ENCODE measurements at places on chromosomes 3 and 15. TPM values are rescaled to one million over a fixed set of nuclear protein-coding genes. Genes with fewer than 3 reads are reported as not detected.

Gene TMCO5A
- total RNA-seq: not detected

DNA sequence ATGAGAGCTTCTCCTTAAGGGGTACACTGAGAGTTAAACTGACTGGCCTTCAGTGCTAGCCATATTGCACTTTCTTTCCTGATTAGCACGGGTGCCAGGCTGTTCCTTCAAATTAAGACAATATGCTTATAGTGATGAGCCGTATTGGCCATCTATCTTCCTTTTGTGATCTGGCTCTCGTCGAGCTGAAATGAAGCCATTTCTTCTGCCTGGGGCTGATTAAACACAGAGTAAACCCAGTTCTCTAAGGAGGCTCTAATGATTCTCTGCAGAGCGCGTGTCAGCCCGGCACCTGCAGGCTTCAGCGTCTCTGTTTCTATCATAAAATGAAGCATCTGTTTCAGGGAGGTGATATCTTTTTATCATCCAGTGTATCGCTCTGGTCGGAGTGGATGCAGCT, 107.5 kb upstream of the NR2F2 start:
- DNase-seq: no peak

Gene CMC1
- total RNA-seq: 3.5 TPM

- DNase-seq: no peak
Observed at GRCh38 chr3:78988324-78988723, 779.5 kb downstream of the ROBO1 start.

DNA sequence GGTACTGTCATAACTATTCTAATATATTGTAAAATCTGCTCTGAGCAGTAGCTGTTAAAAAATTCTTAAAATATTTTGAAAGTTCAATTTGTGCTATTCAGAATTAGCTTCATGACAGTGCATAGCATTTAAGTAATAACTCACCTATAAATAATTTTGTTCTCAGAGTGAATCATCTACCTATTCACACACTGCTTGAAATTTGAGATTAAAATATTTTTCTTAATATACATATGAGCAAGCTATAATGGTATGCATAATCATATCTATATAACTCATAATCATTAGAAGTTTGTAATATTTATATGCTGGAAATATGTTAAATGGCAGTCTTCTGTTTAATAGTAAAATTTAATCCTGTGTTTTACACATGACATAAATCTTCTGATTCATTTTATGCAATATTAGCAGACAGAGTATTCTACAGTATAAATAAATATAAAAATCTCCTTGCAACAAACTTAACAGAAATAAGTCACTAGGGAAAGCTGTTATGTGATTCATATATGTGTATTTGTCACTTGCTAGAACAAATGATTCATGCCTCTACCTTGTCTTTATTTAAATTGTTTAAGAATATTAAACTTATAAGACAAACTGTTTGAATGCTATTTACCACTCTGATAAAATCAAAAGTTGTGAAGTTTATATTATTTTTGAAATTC, 710.8 kb downstream of the PLOD2 start:
- DNase-seq: no peak

GRCh38 chr3:163632722-163633121, 1445.6 kb downstream of the SI start:
- DNase-seq: no peak

DNA sequence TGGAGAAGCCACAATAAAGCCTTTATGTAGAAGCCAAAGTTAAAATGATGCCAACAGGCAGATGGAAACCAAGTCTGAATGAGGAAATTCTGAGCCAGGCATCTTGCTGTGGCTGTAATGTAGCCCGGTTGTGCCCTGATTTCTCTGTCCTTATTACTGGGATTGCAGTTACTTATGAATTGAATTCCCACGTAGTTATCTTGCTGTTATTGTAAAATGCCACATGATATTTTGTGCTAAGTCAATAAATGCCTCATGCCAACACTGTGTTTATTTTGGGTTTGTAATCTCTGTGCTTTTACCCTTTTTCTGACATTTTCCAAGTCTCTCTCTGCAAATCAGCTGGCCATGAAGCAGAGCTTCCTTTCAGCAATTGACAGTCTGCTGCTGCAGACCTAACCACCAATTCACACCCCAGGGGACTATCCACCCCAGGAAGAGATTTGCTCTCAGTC, 486.1 kb upstream of the GOLIM4 start:
- DNase-seq: no peak

GRCh38 chr3:17645074-17645698, 97.2 kb downstream of the TBC1D5 start:
- DNase-seq: peak; percentile 81

Gene TMEM45A
- 9.0 TPM for total RNA-seq

DNA sequence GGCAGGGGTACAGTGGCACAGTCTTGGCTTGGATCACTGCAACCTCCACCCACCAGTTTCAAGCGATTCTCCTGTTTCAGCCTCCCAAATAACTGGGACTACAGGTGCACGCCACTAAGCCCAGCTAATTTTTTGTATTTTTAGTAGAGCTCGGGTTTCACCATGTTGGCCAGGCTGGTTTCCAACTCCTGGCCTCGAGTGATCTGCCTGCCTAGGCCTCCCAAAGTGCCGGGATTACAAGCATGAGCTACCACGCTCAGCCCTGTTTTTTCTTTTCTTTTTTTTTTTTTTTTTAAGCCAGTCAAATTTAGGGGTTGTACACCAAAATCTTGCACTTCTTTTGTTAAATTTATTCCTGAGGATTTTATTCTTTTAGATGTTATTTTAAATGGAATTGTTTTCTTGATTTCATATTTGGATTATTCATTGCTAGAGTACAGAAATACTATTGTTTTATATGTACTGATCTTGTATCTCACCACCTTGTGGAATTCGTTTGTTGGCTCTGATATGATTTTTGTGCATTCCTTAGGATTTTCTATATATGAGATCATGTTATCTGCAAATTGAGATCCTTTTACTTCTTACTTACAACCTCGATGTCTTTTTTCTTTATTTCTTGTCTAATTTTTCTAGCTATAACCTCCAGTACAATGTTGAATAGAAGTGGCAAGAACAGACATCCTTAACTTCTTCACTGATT, 65.6 kb downstream of the ZNF609 start:
- no peak for DNase-seq

- no peak for DNase-seq
Observed at GRCh38 chr3:12180631-12181030, 21.9 kb upstream of the TIMP4 start.

DNA sequence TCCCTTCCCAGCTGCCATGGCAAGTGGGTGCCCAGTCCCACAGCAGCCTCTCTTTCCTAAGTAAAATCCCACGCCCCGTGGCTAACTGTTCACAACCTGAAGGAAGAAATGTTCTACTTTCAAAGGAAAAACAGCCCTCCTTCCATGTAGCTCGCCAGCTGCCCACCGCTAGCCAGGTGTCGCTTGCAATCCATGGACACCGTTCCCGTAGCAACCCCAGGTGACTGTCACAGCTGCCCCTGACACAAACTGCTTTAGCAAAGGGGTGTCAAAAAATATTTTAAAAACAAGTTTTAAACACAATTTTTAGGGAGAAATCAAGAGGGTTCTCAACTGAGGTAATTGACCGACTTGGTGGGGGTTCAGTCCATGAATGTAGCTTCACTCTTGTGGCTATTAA, 21.0 kb upstream of the CGNL1 start:
- DNase-seq: no peak

GRCh38 chr15:31456354-31457060, 129.9 kb downstream of the KLF13 start:
- DNase-seq: no peak

GRCh38 chr3:30667280-30667651, 60.9 kb downstream of the TGFBR2 start:
- peak; percentile 80 for DNase-seq

DNA sequence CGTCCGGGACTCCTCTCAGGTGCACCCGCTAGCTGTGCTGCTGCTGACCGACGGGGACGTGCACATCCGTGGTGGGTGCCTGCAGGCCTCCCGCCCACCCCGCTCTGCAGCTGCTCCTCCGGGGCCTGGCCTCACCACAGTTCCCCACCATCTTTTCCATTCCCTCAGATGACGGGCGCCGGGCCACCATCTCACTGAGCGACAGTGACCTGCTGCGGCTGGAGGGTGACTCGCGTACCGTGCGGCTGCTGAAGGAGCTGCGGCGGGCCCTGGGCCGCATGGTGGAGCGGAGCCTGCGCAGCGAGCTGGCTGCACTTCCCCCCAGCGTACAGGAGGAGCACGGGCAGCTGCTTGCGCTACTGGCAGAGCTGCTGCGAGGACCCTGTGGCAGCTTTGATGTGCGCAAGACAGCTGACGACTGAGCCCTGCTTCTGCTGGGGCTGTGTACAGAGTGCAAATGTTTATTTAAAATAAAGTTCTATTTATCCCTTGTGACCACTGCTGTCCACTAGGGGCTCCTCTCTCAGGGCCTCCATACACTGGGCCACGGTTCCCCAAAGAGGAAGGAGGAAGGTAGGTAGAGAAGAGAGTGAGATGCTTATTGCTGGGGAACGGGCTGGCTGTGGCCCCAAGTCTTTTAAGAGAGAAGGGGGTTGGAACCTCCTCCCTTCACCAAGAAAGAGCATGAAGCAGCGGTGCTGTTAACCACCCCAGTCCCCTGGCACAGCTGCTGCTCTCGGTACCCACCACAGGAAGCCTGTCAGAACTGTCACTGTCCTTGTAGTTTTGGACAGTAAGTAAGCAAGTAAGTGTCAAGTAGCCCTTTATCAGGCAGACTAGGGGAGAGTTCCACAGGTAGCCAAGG, 47.0 kb downstream of the DHX30 start:
- DNase-seq: peak; percentile 54

GRCh38 chr3:188796122-188796631, 375.6 kb upstream of the TPRG1 start:
- DNase-seq: peak; percentile 45

GRCh38 chr3:130725746-130726145, 20.9 kb downstream of the PIK3R4 start:
- no peak for DNase-seq

GRCh38 chr3:146390006-146390772, 79.2 kb downstream of the PLSCR2 start:
- DNase-seq: no peak

- DNase-seq: no peak
Observed at GRCh38 chr3:1774597-1774996, 324.1 kb upstream of the CNTN4 start.

GRCh38 chr15:66830358-66830757, 128.3 kb downstream of the SMAD6 start:
- DNase-seq: peak; percentile 32

Gene SLC38A3
- not detected for total RNA-seq

GRCh38 chr15:40957581-40958051, 4.3 kb downstream of the CHAC1 start:
- DNase-seq: no peak

Gene BCL2A1
- not detected for total RNA-seq

DNA sequence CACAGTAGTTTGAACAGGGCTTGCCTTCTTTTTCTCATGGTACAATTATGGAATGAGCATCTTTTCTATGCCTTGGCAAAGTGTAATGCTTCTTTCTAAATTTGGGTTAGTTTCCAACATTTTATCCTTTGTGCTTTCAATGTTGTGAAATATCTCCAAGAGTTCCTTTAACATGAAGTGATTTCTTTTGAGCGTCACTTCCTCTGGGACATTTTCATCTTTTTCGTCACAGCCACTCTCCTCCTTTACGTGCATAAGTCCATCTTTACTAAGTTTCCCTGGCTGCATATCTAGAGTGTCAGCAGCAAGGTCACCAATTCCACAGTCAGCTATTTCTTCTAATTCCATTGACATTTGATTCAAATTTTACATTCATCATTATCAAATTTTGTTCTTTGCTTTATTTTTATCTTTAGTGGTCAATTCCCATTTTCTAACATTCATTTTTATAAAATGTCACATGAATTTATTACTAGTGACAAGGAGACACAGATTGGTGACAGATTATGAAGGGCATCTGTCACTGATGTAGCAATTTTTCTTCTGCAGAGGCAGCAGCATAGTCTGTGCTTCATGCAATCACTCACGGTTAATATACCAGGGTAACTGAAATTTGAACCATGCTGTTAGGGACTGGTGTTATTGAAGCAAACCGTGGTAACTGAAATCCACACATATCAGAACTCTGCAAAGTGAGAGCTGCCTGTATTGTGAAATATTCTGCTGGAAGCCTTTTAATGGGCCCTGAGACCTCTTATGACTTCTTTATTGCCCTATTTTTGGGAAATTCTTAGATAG, 126.5 kb upstream of the THBS1 start:
- no peak for DNase-seq

Gene SLC9C1
- total RNA-seq: 0.85 TPM

Gene GOLGA6A
- not detected for total RNA-seq

Gene RGMA
- total RNA-seq: 0.47 TPM

DNA sequence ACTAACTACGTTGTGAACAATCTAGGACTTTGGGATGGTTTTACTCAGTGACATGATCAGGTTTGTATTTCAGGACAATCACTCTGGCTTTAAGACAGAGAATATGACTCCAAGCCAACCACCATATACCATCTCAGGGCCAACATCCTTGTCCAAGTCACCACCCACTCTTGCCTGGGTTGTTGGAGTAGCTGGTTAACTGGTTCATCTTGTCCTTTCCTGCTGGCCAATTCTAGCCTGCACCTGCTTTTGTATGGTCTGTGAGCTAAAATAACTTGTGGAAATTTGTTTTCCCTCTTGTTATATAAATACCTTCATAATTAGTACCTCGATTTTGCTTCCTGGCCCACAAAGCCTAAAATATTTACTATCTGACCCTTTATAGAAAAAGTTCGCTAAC, 306.8 kb upstream of the STT3B start:
- no peak for DNase-seq

Gene GHSR
- total RNA-seq: not detected

Gene TRIM71
- not detected for total RNA-seq

- no peak for DNase-seq
Observed at GRCh38 chr15:67311731-67312130, 57.1 kb downstream of the IQCH start.

DNA sequence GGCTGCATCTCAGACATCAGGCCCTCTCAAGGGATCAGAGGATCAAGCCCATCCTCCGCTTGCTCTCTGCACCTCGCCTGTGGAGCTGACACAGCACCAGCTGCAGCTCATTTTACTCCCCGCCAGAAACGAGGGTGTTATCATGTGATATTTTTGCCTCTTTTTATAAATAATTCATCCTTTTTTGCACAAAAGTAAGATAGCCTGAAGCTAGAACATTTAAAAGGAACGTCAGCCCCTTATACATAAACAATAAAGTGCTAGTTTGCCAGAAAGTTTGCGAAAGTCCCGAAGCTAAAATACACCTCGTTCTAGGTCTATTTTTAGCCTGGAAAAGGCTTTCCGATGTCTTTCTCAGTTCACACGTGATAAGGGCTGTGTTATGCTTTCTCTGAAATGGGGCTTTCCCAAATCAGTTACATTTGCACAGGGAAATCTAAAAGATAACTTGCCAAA, 9.6 kb upstream of the FAM174B start:
- DNase-seq: peak; percentile 50

Gene ARGFX
- total RNA-seq: not detected

DNA sequence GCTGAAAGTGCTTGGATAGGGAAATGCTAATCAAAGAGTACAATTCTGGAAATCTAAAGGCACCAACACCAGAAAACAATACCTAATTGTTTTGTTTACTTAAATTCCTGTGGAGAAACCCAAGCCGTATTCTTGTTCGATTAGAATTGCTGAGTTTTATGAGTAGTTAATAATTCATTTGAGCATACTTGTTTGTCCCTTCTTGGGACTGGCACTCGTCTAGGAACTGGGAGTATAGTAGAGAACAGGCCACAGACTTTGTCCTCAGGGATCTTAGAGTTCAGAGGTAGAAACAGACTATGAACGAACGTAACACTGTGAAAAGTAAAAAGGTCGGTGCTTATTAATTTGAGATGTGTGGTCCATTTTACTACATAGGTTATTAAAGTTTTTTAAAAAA, 39.4 kb downstream of the ZPLD1 start:
- no peak for DNase-seq

GRCh38 chr3:67109651-67110204, 111.6 kb downstream of the KBTBD8 start:
- peak; percentile 71 for DNase-seq

Gene ZNF660
- total RNA-seq: 0.79 TPM

Gene HTR3E
- not detected for total RNA-seq
